ENCODE measurements at places on chromosomes 11 and 22. TPM values are rescaled to one million over a fixed set of nuclear protein-coding genes. Genes with fewer than 3 reads are reported as not detected.

DNA sequence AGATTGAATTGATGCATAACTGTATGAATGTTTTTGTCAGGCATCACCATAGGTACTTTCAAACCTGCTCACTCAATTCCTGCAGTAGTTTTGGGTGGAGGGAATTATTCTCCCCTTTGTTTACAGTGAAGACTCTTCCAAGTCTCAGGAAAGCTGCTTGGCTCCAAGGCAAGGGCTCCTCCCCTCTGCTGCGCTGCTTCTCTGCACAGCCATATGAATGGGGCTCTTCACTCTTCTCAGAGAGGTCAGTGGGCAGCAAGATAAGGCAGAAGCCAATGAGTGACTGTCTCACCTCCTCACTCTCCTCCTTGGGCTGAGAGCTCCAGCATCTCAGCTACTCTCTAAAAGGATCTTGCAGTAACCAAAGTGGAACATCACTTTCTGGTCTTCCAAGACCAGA, 165.7 kb upstream of the TTC12 start:
- DNase-seq, result no peak

The RASGRP2 gene
- not detected for total RNA-seq

DNA sequence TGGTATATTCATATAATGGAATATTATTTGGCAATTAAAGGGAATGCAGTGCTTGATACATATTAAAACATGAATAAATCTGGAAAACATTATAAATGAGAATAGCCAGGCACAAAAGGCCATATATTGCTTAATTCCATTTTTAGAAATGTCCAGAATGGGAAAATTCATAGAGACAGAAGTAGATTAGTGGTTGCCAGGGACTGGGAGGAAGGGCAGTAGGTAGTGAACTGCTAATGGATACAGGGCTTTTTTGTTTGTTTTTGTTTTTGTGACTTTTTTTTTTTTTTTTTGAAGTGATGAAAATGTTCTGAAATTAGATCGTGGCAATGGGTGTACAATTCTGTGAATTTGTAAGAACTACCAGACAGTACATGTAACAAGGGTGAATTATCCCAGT, 86.1 kb downstream of the YAP1 start:
- DNase-seq, result no peak

DNA sequence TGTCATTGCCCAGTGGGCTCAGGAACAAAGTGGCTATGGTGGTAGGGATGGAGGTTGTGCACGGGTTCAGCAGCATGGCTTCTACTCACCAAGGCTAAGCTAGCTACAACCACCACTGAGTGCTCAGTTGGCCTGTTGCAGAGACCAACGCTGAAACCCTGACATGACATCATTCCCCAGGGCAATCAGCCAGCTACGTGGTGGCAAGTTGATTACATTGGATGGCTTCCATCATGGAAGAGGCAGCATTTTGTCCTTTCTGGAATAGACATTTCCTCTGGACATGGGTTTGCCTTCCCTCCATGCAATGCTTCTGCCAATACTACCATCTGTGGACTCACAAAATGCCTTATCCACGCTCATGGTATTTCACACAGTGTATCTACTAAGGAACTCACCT, 634.3 kb downstream of the OPCML start:
- DNase-seq, result no peak

The TSPAN18 gene
- total RNA-seq, result not detected

- no peak for DNase-seq
Measured at GRCh38 chr11:88447281-88447680, 109.7 kb upstream of the CTSC start.

The FAT3 gene
- total RNA-seq, result 2.7 TPM

- no peak for DNase-seq
Measured at GRCh38 chr11:61384271-61385242, 7.8 kb upstream of the TMEM216 start.

The TRIM49B gene
- not detected for total RNA-seq

GRCh38 chr11:109728056-109728455, 306.1 kb downstream of the C11orf87 start:
- peak; percentile 71 for DNase-seq

The CABP4 gene
- 1.6 TPM for total RNA-seq

GRCh38 chr22:27616033-27616432, 185.5 kb downstream of the MN1 start:
- no peak for DNase-seq
